Pancreas (tissue), 10 donors: ENCODE measurements at places on chromosomes 12 and 14.

DNA sequence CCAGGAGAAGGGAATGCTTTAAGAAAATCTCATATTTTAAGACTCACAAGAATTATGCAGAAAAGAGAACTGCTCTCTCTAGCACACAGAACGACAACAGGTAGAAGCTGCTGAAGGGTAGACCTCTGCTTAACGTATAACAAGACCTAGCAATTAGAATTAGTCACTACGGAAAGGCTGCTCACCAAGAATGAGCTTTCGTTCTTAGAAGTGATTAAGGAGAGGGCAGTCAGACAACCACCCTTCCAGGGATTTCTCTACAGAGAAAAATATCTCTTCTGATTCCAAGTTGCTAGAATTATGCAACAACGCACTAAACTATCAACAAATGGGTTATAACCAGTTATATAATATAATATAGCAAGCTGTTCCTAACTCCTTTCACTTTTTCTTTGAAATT lies 18.6 kb downstream of the LRIG3 start:
- DNase-seq = no peak

DNA sequence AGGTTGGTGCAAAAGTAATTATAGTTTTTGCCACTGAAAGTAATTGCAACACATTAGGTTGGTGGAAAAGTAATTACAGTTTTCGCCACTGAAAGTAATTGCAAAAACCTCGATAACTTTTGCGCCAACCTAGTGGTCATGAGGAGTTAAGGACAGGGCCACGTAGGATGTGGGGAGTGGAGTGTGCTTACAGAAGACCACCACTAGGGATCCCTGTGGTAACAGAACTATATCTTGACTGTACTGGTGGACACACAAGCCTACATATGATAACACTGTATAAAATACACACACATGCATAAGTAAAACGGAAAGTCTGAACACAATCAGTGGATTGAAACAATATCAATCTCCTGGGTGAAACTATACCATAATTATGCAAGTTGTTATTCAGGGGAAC lies 187.4 kb upstream of the ABCD2 start:
- no peak for DNase-seq

- DNase-seq = no peak
These were observed 87.7 kb downstream of the PTPRB start for GRCh38 chr12:70549340-70550179.

- DNase-seq = no peak
These were observed 58.7 kb upstream of the CCND2 start for GRCh38 chr12:4214877-4215228.
